Inflammatory macrophage treated with lipopolysaccharide for 4 hours (primary cell): ENCODE measurements at places on chromosomes 6 and 20.
A peak's percentile ranks its signal among the peaks of the same experiment; 100 is the strongest.

DNA sequence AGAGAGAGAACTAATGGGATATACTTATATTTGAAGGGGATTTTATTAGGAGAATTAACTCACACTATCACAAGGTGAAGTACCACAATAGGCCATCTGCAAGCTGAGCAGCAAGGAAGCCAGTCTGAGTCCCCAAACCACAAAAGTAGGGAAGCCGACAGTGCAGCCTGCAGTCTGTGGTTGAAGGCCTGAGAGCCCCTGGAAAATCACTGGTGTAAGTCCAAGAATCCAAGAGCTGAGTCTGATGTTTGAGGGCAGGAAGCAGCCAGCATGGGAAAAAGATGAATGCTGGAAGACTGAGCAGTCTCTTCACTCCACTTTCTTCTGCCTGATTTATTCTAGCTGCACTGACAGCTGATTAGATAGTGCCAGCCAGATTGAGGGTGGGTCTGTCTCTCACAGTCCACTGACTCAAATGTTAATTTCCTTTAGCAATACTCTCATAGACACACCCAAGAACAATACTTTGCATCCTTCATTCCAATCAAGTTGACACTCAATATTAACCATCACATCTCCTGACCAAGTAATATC is 823.9 kb downstream of the PHF3 start:
- DNase-seq: no peak

- no peak for DNase-seq
Measured at GRCh38 chr6:12578751-12579150, 137.8 kb upstream of the PHACTR1 start.

GRCh38 chr6:36129941-36130666 is at the start of gene MAPK13:
TSS of gene MAPK13 (plus strand) at chr6:36130513. CDS start at chr6:36130583, 70 bp downstream.
- DNase-seq: peak; percentile 61

DNA sequence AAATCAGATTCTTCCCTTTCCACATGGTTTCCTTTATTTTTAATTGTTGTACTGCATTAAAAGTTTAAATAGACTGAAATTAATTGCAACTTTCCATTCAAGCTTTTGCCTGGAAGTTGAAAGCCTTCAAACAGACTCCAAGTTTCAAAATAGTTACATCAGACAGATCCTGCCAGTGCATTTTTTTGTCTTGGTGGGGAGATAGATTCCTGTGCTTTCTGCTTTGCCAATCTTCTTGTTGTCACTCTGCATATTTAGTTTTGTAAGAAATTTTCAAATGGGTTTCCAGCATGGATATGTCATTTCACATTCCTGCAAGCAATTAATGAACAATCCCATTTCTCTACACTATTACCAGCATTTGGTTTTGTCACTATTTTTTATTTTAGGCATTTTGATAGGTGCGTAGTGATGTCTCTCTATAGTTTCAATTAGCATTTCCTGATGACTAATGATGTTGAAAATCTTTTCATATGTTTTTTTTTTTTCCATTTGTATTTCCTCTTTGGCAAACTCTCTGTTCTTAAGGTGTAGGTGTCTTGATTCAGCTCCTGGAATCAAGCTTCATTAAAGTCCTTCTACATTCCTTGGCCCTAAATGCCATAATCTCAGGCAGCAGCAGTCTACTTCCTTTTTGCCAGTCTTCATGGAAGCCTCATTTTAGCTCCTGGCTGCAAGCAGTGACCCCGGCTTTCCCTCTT is 40.5 kb downstream of the SCP2D1 start:
- no peak for DNase-seq

GRCh38 chr6:152330961-152331360 is 306.2 kb downstream of the SYNE1 start:
- DNase-seq: no peak

DNA sequence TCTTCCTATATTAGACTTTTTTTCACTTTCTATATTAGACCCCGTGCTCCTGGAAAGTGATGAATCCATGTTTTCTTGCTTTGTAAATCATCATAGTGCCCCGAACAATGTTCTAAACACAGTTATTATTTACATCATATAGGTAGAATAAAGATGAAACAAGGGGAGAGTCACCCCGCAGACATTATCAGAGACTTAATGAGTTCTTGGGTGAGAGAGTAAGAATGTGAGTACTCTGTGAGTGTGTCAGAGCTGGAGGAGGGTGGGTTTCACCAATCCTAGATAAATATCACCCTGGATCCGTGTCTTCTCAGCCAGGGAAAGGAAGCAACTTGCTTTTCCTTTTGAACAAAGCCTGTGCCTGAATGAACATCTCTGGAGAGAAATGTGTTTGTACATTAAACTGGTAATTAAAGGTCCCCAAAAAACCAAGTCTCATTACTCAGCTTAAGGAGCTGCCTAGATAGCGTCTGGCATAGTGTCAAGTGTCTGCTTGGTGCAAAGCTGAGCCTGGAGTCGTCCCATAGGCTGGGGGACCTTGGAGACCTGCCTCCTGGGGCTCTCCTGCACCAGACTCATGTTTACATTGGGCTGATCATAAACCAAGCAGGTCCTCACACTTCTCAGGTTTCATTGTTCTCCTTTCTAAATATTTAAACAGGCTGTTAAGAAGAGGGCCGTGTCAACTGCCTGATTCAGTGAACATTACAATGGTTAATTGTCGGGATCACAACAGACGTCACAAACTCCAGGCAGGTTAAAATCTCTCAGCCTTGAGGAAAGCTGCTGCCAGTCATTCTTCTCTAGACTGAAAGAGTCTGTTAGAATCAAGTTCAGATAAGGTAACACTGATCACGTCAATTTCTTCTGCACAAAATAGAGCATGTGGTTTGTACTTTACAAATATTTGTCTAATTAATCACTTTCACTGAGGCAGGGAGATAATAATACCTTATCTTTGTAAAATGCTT is 179.7 kb upstream of the MYLIP start:
- DNase-seq: no peak

- no peak for DNase-seq
Measured at GRCh38 chr20:63163596-63164483, 52.1 kb downstream of the YTHDF1 start.

GRCh38 chr6:159061805-159062563 is 17.2 kb upstream of the TAGAP start:
- peak; percentile 97 for DNase-seq

GRCh38 chr6:154511791-154512190 is 1.3 kb upstream of the CNKSR3 start:
- no peak for DNase-seq

GRCh38 chr6:33169291-33170175 is 22.7 kb downstream of the COL11A2 start:
- peak; percentile 25 for DNase-seq

DNA sequence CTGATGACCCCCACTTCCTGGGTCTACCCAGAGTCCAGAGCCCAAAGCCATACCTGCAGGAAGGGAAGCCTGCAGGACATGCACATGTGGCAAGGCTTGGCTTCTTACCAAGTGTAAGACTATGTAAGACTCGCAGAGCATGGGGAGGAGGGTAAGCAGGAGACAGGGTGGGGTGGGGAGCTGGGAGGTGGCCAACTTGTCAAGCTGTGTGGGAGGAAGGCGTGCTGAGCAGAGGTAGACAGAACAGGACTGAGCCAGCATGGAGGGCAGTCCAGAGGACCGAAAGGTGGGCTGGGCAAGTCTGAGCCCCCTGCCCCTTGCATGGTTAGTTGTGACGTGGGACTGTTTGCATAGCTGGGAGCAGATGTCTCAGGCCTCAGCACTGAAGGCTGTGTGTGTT is 53.4 kb upstream of the RNF24 start:
- DNase-seq: no peak

DNA sequence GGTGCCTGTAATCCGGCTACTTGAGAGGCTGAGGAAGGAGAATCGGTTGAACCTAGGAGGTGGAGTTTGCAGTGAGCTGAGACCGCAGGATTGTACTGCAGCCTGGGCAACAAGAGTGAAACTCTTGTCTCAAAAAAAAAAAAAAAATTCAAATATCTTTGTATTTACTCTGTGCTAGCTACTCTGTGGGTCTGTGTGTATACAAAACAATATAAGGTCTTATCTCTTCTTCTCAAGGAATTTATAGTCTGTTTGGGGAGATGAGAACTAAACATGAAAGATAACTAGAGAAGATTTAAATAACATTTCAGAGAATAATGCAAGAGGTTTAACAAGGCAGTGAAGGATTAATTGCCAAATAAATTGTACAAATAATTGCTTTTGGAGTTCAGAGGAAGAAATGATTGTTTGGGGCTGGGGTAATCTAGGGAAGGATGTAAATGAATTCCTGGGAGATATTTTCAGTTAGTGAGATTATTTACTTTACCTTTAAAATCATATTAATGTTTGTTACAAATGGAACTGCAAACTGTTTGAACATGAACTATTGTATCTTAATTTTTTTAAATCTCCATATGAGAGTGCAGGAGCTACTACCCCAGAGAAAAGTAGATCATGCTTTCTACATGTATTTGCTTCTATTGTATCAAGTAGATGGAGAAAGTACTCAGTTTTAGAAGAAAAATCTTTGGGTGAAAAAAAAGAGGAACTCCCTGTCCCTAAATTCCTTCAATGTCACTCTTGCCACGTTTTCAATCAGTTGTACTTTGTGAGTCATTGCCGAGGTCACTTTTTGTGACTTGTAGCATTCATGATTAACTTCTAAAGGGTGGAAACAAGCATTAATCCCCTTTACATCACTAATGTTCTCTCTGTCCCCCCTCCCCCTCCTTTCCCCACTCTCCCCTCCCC is 39.0 kb downstream of the NCOA3 start:
- DNase-seq: peak; percentile 74

DNA sequence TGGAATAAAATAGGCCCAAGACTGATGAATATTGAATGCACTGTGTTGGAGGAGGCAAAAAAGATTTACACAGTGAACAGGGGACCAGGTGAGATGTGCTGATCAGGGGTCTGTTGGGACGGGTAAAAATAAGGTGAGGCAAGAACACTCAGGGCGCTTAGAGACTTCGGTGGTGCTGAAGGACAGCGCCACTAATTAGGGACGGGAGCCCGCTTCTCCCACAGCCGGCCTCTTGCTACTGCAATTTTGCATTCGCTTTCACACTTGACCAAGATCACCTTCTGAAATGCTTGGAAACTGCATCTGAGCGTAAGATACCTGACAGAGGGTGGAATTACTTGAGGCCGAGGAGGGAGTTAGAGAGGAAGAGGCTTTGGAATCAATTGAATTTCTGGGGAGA is 7.3 kb downstream of the TFAP2D start:
- DNase-seq: no peak

- no peak for DNase-seq
Measured at GRCh38 chr6:71678091-71678490, 208.3 kb upstream of the RIMS1 start.

GRCh38 chr6:14876778-14877613 is 368.9 kb upstream of the JARID2 start:
- peak; percentile 98 for DNase-seq

DNA sequence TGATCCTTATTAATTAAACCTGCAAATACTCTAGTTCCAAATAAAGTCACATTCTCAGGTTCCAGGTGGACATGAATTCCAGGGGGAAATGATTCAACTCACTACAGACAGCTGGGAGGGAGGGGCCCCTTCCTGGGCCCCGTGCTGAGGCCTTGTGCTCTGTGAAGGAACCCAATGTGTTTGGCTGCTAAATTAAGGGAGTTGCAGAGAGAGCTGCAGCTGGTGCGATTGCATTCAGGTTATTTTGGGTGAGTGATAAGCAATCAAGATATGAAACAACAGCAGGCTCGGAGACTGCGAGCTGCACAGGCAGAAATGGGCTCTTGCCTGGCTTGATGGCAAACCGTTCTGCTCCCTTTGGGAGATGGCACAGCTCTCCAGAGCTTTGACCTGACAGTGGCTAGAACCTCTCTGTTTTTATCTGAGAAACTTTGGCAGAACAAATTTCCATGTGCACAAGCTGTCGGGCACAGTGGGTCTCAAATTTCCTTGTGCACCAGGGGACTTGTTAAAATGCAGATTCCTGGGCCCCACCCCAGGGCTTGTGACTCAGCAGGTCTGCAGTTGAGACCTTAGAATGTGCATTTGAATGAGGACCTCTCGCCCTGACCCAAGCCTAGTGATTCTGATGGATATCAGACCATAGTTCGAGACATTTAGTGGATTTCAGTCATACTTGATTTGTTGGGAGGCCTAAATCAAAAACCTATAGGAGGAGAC is 9.8 kb downstream of the MAPK13 start:
- no peak for DNase-seq

DNA sequence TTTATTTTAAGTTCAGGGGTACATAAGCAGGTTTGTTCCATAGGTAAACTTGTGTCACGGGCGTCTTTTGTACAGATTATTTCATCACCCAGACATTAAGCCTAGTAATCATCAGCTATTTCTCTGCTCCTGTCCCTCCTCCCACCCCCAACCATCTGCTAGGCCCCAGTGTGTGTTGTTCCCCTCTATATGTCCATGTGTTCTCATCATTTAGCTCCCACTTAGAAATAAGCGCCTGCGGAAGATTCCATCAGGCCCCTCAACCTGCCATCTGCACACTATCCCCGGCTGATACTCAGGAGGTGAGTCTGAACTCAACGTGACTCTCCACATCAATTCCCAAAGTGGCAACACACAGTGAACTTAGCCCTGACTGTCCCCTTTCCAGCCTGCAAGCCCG is 228.0 kb upstream of the SYNDIG1 start:
- DNase-seq: no peak

DNA sequence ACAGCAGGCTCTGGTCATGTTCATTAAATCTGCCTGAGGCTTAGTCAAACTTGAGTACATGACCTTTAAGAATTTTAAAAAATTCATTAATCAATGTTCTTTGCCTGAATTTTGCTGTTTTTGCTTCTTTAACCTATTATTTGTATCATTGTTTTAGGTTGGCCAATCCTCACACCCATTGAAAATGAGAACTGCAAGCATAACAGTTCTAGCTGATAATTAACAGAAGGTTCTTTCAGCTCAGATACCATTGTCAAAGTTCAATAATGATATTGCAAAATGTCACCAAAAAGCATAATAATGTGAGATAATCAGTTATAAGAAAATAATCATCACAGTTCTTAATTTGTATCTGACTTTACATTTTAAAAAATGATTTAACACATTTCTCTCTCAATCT is 583.1 kb downstream of the TFAP2A start:
- no peak for DNase-seq

- no peak for DNase-seq
Measured at GRCh38 chr20:34528921-34529297, 12.7 kb downstream of the DYNLRB1 start.

DNA sequence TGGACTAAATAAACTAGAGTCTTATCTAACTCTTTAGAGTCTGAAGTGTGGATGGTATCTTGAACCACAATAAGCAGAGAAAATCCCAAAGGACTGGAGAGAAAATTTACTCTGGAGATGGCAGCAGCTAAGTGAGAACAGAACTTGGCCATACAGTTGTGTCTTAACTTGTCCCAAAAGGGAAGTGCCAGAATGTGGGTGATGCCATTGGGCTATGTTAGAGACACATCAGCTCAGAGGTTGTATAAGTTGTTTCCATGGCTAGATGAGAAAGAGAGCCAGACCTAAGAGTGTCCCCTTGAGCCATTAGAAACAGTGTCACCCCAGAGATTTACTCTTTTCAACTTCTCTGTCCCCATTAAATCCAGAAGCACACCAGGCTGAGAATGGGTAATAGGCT is 36.2 kb downstream of the FOXO3 start:
- peak; percentile 79 for DNase-seq

- peak; percentile 45 for DNase-seq
Measured at GRCh38 chr6:4364711-4365110, 229.3 kb upstream of the ECI2 start.
